ENCODE measurements at places on chromosomes 5 and 9.
A peak's percentile ranks its signal among the peaks of the same experiment; 100 is the strongest.

DNA sequence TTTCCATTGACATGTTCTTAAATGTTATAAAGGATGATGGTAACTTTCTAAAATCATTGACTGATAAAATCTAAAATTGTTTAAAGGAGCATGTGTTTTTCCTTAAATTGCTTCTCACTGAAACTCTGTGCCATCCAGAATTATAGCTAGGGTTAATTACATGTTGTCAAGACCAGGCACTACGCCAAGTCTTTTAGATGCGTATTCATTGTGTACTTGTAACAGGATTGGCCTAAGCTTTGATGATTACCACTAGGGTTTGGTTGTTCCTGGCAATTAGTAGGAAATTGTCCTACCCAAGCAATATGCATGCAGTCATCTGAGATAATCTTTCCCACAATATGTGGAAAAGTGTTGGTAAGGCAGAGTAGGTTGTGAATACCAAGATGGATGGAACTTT, 43.8 kb downstream of the PRKACG start:
- DNase-seq, result no peak

GRCh38 chr5:122846051-122846550, 688 bp downstream of the SNX24 start:
- no peak for DNase-seq

GRCh38 chr5:79055017-79055416, 14.5 kb downstream of the DMGDH start:
- no peak for DNase-seq

- no peak for DNase-seq
Measured at GRCh38 chr9:135908754-135909204, 1.4 kb upstream of the CAMSAP1 start.

DNA sequence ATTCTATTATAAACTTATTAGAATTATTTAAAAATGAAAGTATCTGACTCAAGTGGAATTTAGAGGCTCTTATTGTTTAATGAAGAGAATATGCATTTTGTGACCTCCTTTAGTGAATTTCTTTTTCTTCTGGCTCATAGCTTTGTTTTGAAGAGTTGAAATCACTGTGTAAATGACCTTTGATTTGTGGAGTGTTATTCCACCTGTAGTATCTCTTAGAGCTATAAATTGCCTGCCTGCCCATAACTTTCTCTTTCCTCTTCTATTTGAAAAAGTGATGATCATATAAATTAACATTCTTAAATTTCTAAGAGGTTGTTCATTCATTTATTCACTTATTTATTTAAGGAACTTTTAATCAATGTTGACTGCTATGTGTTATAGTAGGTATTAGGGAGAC, 16.1 kb downstream of the CSNK1G3 start:
- no peak for DNase-seq

DNA sequence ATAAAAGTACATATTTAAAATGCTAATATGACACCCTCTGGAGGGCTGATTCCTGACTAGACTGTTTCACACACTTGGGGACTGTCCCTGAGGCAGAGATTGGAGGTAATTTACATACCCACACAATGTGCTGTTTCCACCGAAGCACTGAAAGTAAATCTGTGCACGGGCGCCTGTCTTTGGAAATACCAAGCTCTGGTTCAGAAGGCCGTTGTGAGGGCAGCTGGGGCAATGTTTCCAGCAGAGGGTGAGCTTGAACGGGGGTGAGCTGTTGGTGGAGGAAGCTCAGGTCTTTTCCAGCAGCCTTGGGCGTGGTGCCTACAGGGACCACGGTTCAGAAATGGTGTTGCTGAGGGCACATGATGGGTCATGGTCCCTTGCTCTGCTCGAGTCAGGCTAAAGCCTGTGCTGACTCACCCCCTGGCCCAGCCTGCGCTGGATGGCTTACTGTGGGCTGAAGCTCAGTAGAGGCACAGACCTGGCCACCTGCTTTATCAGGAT, 25.8 kb upstream of the HMCN2 start:
- peak; percentile 37 for DNase-seq

- no peak for DNase-seq
Measured at GRCh38 chr9:385818-386398, 171.2 kb downstream of the DOCK8 start.

GRCh38 chr5:88092358-88092757, 176.3 kb downstream of the TMEM161B start:
- DNase-seq, result no peak

GRCh38 chr9:80492221-80492620, 920.5 kb downstream of the TLE4 start:
- no peak for DNase-seq

DNA sequence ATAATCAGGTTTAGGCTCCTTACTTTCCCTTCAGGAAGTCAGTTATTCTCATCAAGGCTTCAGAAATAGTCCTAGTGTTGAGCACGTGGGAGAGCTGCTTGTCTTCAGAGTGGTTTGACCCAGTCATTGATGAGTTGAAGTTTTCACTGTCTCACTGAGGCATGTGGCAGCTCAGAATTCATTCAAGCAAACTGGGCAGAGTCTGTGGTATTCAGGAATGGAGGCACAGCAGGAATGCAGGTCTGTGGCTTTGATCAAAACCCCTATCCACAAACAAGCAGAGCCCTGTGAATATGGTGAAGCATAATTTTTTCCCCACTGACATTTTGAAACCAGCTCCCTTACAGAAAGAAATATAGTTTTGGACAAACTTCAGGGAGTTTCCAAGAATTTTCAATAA, 207.3 kb downstream of the CD180 start:
- DNase-seq, result no peak

- DNase-seq, result no peak
Measured at GRCh38 chr9:127248241-127248640, 16.3 kb upstream of the GARNL3 start.

- no peak for DNase-seq
Measured at GRCh38 chr9:83649515-83649914, 26.6 kb downstream of the IDNK start.

- DNase-seq, result no peak
Measured at GRCh38 chr9:34001298-34001697, 47.4 kb downstream of the UBAP2 start.

DNA sequence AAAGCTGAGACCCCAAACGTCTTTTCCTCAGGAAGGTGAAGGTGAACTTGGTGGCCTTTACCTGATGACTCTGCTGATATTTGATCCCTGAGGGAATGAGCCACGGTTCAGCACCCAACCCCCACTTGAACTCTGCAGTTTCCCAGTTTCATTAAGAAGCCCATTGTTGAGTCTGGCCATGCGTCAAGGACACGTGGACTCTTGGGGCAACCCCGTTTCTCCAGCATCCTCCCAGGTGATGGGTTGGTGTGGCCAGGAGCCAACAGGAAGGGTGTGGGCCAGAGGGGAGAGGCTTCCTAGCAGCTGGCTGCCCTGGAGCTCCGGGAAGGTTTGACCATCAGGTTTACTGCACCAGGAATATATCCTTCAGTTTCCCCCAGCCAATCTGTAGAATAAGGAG, 59.5 kb upstream of the GNE start:
- no peak for DNase-seq

DNA sequence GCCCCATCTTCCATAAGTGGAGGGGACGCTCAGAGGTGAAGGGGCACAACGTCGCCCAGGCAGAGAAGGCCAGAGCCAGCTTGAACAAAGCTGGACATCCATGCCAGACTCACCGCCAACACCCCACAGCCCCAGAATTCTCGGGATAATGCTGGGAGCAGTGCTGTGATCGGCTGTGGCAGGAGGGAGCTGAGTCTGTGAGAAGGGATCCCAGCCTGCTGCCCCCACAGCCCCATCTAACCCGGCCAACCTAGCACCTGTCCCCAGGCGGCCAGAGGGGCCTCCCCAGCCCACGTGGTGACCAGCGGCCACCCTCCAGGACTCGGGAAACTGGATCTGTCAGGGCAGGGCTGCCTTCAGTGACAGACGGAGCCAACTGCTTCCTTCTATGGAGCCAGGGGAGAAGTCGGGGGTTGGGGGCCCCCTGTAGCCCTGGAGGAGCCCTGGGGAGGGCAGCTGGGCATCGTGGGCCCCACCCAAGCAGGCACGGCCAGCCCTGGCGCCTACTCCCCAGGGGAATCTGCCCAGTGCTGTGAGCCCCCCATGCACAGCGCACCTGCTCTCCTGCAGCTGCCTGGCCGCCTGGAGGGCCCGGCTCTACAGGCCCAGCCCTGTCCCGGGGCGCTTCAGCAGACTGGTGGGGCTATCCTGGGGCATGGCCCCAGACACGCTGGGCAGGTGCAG, 6.0 kb downstream of the BRD3 start:
- DNase-seq, result no peak

- DNase-seq, result no peak
Measured at GRCh38 chr5:14684757-14685156, 20.2 kb downstream of the OTULIN start.

DNA sequence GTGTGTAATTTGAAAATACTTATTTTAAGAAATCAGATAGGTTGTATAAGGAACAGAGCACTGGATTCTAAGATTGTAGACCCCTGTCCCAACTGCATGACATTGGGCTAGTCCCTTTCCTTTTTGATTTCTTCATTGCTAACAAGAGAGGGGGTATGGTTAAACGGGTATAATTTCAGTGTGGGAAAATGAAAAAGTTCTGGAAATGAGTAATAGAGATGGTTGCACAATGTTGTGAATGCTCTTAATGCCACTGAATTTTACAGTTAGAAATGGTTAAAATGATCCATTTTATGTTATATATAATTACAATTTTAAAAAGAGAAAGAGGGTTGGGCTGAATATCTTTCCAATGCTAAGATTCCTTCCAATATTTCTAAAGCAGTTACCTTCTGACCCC, 103.3 kb upstream of the LHFPL2 start:
- no peak for DNase-seq

GRCh38 chr9:114662081-114662989, 4.7 kb upstream of the TEX53 start:
- peak; percentile 56 for DNase-seq

DNA sequence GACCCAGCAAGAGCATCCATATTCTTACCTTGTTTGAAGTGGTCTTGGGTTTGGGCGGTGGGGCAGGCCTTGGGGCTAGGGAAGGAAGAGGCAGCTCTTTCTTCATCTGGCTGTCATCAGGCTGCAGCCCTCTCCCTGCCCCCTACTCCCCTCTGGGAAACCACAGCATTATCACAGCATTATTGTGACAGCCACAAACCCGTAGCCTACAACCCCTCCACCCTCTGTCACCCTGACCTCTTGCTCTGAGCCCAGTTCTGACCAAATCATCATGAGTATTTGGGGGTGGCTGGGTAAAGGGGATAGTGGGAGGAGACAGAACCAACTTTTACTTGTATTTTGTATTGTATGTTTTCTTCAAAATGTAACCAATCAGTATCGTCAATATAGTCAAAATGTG, 94.3 kb upstream of the ARRDC3 start:
- DNase-seq, result no peak

DNA sequence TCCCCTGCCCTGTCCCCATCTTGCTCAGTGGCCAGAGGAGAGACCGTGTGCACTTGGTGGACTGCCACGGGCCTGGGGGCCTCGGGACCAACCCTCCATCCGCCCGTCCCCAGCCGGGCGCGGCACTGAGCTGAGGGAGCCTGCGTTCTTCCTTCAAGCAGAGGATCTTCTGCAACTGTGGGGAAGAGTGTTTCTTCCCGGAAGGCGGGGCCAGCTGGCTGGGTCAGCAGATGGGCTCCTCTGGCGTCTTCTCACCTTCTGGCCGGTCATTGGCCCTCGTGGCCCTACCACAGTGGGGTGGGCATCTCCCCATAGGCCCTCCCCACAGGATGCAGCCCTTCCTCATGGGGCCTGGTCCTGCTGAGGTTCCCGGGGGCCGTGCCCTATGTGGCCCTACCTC, 17.4 kb downstream of the RXRA start:
- DNase-seq, result no peak

DNA sequence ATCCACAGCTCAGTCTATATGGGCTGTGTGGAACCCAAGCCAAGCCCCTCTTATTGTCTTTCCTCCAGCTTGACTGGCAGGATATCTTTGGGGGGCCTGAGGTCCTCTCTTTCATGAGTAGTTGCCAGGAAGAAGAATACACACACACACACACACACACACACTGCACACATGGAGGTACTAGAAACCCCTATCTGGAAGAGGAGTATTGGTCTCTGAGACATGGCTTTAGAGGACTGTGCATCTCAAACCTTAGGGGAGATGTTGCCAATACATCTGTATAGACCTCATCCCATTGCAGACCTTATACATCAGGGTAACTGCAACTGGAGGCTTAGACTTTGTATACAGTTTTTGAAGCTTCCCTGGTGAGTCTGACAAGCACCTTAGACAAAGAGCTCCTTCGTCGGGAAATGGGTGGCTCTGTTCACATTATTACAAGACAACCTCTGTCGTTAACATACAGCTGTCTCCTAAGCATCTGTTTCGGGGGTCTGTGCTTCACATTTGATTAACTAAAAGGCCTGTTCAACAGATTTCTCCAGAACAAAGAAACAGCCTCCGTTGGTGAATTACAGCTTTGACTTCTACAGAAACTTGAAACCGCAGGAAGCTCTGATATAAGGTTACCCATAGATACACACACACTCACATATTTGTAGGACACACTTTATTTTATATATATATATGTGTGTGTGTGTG, 5.5 kb upstream of the ENTREP1 start:
- DNase-seq, result no peak

GRCh38 chr9:6543204-6543603, 102.3 kb downstream of the GLDC start:
- DNase-seq, result no peak

DNA sequence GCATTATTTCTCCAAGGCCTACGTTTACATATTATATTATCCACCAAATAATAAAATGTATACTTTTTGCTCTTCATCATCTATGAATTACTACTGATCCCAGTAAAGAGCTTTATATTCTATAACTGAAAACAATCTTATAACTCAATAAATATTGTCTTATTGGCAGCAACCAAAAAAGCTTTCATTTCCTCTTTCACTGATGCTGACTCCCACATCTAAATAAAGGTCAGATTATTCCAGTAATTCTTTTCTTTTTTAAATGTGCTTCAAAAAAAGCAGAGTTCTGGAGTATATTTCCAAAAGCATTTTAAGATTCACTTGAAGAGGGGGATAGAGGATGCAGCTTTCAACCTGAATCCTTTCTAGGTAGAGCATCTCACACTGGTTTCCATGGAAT, 75.3 kb upstream of the NR4A3 start:
- DNase-seq, result no peak

DNA sequence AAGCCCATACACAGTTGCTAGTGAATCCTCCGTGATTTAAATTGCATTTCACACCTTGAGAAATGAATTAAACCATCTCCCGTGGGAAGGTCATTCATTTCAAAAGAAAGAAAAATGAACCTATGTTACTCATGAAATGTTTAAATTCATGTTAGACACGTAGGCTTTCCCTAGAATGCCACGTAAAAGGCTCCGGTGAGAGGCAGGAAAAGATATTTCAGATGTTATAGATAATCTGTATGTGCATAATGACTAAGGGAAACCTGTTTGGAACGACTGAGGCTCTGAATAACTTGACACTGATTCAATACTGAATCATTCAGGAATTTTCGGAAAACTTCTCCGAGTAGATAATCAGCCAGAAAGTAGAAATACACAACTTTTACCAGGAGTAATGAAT, 134.3 kb upstream of the ICE1 start:
- no peak for DNase-seq
